ENCODE measurements at places on chromosomes 16 and 17.

DNA sequence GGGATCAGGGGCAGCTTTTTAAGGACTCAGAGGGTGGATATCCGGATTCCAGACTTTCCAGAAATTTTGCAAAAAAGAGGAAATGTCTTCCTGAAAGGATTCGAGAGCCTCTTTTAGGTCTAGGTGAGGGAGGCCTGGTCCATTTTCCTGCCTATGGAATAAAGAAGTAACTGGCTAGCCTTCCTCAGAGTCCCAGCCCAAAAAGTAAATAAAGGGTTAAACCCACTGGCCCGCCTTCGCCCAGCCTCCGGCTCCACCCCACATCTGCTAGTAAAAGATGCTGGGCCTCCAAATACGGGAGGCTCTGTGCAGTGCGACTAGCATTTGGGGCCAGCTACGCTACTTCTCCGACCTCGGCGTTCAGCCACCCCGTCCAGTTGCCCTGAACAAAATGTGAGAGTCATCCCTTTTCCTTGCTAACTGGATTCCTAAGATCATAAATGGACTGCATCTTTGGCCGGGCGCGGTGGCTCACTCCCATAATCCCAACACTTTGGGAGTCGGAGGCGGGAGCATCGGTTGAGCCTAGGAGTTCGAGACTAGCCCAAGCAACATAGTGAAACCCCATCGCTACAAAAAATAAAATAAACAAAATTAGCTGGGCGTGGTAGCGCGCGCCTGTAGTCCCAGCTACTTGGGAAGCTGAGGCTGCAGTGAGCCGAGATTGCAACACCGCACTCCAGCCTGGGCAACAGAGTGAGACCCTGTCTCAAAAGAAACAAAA, 824 bp upstream of the MPP2 start:
- DNase-seq, result peak; percentile 40

GRCh38 chr17:69424287-69425041, 10.0 kb downstream of the MAP2K6 start:
- DNase-seq, result no peak

DNA sequence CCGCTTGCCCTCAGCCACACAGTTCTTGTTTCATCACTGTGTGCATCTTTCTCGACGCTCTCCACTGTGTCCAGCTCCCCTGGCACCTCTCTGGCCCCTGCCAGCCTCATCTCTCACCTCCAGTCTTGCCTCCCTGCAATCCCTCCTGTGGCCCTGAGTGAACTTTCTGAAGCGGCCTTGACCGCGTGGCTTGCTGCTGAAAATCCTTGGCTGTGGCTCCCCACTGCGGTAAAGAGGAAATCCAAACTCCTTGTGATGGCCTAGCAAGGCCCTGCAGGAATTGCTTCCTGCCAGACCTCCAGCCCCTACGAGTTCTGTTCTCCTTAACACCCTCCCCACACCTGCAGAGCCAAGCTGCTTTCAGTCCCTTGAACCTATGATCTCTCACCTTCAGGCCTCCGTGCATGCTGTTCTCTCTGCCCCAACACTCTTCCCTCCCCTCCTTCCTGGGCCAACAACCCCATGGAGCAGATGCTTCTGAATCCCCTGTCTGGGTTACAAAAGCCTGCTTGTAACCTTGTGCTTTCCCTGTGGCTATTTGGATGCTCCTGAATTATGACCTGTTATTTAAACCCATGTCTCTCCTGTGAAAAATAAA, 33.6 kb upstream of the BRD7 start:
- no peak for DNase-seq

GRCh38 chr16:8946544-8946943, 17.2 kb downstream of the USP7 start:
- DNase-seq, result no peak

- DNase-seq, result no peak
These were observed 34.0 kb downstream of the DGKE start for GRCh38 chr17:56867948-56868376.

DNA sequence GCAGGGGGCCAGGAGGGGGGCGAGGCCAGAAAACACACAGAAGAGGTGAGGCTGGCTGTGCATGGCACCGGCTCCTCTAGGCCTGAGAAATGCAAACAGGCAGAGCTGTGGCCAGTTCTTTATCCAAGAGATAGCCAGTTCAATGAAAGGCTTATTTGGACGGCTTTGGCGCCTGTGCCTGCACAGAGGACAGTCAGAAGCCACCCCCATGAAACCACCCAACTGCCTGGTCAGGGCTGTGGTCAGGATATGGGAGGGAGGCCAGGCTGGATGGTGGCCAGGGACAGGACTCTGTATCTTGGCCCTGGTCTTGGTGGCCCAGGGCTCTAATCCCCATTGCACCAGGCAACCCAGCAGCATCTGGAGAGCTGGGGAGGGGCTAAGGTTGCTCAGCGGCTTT, 24.5 kb upstream of the GPRC5C start:
- no peak for DNase-seq

- no peak for DNase-seq
These were observed 6.0 kb downstream of the HIC1 start for GRCh38 chr17:2060681-2061440.

- DNase-seq, result peak; percentile 87
These were observed 309 bp downstream of the DNAH2 start for GRCh38 chr17:7717756-7718350.

DNA sequence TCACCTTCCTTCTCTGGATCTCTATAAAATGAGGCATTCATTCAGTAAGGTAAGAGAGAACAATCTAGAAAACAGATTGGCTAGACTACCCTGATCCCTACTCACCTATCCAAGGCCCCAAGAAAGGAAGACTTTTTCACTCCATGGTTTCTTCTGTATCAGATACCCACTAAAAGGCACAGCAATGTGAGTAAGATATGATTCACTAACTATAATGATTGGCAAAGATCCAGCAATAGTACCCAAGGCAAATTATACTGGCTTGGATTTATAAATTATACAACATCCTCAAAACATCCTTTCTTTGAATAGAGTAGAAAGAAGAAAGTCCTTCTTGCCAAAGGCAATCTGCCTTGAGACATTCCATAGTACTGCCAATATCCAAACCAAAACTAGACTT, 1432.0 kb upstream of the GOT2 start:
- no peak for DNase-seq

GRCh38 chr16:25855063-25855462, 163.3 kb downstream of the HS3ST4 start:
- no peak for DNase-seq

DNA sequence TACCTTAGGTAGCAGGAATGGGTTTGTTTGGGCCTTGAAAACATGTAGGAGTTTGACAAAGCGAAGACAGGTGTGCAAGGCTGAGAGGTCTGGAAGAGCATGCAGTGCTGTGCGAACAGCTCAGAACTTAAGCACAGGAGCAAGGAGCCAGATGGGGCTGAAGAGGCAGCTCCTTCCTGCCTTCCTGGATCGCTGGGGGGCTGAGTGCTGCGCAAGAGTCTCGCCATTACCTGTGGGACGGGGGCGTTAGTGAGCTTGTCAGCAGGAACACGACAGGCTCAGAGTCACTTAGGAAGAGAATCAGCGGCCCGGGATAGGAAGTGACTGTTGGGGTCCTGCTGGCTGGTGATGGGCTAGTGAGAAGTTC, 464 bp upstream of the MRM1 start:
- peak; percentile 52 for DNase-seq

GRCh38 chr16:81945665-81946064, 65.6 kb downstream of the SDR42E1 start:
- DNase-seq, result no peak
